ENCODE measurements at places on chromosomes 5 and 9.

- no peak for DNase-seq
Measured at GRCh38 chr5:141351591-141351990, 1.7 kb downstream of the PCDHGB1 start.

DNA sequence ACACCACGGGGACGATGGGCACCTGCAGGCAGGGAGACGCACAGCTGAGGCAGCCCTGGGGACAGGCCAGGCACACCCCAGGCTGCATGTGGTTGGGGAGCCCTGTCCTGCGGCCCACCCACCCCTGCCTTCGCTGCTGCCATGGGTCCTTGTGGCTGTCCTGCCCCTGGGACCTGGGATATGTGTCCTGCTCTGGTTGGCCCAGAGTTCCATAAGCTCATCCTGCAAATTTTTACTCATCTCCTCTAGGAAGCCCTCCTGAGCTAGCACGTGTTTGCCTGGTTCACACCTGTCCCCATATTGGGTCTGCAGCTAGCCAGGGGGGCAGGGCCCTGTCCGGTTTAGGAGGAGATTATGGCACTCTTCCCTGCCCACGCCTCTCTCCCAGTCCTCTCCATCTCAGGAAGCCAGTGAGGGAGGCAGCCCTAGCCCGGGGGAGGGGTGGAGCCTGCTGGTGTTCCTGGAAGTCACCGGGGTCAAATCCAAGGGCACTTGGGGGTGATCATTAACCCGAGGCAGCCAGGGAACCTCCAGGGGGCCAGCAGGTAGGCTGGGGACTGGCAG lies 12.2 kb downstream of the EGFL7 start:
- DNase-seq, result no peak

GRCh38 chr9:131567910-131568309 lies 22.6 kb downstream of the PRRT1B start:
- no peak for DNase-seq

GRCh38 chr9:96232539-96233241 lies 69.3 kb downstream of the HSD17B3 start:
- DNase-seq, result peak; percentile 32

DNA sequence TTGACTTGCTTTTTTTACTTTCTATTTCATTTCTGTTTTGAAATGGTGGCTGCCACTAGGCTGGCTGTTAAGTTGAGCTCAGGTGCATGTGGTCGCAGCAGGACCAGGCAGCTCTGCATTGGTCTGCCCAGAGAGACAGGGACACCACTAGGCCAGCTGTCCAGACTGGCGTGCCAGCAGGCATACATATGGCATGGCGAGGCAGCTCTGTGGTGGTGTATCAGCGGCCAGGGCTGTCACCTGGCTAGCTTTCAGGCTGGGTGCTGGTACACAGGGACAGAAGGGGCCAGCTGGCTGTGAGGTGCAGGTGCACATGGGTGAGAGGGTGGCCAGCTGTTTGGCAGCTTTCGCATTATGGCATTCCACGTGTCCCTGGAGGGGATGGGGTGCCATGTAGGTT lies 654.0 kb upstream of the ACO1 start:
- DNase-seq, result no peak

DNA sequence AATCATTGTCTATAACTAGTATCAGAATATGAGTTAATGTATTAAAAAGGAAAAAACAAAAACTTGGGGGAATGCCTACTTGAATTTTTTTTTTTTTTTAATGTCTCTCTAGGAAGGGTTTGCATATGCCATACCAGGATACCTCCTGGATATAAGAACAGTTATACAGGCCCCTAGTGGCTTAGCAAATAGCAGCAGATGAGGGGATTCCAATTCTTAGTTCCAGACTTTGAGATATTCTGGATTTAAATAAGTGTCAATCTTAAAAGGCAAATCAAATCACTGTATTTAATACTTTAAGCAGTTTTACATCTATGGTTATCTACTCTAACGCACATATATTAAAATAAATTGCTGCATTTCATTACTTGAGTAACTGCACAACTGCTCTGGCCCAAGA lies 1055.5 kb upstream of the DMAC1 start:
- DNase-seq, result no peak

DNA sequence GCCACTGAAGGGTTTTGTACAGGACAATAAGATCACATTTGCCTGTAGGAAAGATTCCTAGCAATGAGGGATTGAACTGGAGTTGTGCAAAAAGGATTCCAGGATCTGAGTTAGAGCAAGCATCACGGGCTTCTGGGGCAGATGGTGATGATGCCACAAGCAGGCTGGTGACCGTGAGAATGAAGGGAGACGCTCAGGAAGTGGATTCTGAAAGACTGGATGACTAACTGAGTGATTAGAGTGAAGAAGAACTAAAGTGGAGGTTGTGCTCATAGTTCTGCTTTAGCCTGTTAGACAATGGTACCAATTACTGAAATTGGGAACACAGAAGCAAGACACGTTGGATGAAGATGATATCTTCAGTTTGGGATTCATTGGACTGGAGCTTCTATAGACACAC lies 168.2 kb downstream of the CD180 start:
- DNase-seq, result no peak

DNA sequence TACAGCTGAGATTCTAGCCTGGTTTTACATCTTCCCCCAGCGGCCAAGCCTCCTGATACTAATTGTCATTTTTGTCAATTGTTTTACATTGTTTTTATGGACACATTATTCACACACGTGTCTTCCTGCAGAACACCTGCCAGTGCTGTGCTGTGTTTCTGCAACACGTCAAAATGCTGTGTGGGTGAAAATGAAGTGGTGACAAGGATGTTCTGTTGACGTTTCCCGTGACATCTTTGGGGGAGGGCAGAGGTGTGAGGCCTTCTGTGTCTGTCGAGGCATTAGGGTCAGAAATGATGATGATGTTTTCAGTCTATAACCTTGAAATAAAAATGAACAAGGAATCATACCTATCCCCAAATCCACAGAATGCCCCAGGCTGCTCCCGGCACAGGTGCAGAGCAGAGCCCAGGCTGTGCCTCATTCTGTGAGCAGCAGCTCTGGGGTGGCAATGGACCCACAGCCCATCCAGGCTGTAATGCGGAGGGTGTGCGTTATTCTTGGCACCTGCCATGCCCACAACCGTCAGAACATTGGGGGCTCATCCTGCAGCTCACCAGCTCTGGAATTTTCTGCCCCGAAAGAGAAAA lies 23.6 kb upstream of the CEP72 start:
- no peak for DNase-seq

DNA sequence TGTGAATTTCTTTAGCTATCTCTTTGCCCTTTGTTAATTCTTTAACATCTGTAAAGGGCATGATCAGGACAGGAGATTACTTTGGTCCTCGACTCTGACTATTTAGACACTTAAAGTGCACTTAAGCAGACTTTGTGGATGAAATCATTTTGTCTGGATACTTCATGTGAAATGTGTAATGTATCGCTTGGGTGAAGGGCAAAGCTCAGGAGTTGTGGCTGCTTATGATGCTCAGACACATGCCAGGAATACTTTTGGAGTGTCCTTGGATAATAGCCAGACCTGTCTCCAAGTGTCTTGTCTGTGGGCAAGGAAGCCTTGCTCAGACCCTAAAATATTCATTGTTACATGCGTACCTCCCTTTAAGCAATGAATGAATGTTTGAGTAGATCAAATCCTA lies 87.8 kb downstream of the RAI14 start:
- no peak for DNase-seq

DNA sequence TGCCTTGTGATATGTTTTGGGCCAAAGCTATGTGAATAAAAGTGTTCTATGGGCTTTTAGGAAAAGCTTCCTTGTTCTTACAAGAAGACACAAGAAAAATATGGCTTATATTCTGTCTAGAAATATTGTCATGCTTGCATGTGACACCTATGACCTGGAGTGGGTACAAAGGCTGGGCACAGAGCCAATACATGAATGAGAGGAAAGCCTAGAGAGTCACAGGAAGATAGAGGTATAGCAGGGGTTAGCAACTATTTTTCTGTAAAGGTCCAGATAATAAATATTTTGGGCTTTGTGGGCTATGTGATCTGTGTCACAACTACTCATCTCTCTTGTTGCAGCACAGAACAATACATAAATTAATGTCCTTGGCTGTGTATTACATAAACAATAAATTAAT lies 196.6 kb upstream of the CD180 start:
- no peak for DNase-seq

DNA sequence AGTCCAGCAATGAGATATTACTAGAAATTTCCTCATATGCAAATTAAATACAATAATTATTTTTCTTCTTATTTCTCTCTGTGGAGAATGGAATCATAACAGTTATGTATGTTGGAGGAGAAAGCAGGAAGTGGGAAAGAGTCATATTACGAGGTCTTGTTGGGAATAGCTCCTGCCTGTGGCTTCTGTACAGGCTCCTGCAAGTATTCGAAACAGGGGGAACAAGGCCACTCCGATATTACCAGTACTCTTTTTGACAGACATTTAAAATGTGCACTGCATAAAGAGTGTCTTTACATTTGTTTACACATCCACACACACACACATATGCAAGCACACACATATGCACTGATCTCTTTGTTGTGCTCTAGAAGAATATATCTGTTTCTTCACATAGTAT lies 812.0 kb upstream of the ZNF608 start:
- DNase-seq, result no peak

DNA sequence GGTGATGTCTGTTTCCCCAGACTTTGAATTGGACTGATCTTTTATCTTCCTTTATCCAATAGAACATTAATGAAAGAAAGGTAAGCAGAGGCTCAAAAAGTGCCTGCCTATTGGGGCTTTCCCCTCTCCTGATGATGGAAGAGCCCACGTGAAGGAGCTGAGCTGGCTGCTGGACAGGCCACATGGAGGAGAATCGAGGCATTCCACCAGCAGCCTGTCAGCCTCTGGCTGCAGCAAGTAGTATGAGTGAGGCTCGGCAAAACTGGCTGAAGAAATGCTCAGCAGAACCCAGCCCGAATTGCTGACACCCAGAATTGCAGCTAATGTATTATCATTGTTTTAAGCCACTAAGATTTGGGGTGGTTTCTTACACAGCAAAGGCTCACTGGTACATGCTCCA lies 66.5 kb upstream of the STC2 start:
- DNase-seq, result no peak

DNA sequence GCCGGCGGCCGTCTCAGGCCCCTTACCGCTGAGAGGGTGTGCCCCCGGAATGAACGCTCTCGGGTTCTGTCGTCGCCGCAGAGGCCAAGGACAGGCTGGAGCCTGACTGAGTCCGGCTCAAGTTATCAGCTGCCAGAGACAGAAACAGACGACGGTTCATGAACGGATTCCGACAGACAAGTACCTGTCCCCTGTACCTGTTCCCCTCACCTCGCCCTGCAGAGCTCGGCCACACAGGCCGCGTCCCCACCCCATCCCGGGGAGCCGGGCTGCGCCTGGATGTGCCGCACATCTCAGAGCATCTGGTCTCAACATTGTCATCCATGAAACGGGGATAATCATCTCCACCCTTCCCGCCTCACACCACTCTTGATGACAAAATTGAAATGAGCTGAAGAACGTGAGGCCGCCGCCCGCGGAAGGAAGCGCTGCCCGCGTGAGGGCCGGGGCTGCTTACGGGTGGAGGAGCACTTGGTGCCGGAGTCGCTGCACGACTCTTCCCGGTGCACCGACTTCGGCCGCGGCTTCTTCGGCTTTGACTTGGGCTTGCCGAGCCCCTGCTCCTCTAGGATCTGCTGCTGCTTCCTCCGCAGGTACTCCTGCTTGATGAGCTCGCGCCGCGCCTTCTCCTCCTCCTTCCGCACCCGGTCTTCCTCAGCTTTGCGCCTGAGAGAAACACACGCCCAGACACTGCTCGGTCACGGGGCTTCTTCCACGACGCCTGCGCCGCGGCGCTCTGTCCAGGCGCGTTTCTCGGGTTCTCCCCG lies 89.2 kb downstream of the CAMSAP1 start:
- DNase-seq, result no peak

GRCh38 chr5:158777647-158778350 lies 321.9 kb downstream of the EBF1 start:
- no peak for DNase-seq

GRCh38 chr5:61386045-61386800 lies 54.2 kb downstream of the ZSWIM6 start:
- DNase-seq, result no peak

DNA sequence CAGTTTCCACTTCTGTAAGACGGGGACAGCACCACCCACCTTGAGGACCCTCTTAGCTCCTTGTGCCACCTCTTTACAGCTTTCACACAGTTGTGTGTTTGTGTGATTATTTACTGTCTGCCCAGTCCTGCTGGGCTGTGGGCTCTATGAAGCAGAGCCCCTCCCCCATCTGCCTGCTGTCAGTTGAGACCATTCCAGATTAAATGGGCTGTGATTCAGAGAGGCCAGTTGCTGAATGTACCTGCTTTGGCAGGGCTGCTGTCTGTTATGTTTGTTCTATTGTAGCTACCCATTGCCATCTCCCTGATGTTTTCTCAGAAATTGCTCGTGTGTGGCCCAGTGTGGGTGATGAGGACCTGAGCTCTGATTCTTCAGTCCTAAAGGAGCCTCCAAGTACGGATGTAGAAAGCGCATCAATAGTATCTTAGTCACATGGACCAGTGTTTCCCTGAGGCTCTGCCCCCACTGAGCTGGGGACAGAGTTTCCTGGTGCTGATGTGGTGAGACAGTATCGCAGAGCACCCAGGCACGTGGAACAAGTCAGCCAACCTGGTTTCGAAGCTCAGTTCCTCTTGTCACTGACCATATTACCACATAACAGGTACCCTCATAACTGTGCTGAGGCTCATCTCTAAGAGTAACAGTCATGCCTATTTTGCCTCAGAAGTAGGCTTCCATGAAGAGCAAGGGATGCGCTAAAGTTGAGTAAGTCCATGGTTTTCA lies 3.7 kb downstream of the ANGPTL2 start:
- no peak for DNase-seq

- DNase-seq, result no peak
Measured at GRCh38 chr5:44048276-44048984, 340.8 kb downstream of the FGF10 start.

DNA sequence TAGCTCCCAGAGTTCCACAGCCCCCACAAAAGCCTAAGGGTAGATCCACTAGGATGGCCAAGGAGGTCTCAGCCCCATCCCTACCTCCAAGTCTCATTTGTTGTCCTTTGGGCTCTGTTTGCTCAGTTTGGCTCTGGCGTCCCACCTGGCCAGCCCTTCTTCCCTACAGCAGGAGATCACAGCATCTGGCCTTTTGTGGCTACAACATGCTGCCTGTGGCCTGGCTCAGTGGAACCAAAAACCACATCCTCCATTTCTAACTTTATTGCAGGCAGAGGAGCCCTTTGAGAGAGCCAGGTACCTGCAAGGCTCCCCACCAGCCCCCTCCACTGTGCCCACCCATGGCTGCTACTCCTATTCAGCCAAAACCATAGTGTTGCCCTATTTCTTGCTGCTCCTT lies 11.4 kb downstream of the JADE2 start:
- no peak for DNase-seq

DNA sequence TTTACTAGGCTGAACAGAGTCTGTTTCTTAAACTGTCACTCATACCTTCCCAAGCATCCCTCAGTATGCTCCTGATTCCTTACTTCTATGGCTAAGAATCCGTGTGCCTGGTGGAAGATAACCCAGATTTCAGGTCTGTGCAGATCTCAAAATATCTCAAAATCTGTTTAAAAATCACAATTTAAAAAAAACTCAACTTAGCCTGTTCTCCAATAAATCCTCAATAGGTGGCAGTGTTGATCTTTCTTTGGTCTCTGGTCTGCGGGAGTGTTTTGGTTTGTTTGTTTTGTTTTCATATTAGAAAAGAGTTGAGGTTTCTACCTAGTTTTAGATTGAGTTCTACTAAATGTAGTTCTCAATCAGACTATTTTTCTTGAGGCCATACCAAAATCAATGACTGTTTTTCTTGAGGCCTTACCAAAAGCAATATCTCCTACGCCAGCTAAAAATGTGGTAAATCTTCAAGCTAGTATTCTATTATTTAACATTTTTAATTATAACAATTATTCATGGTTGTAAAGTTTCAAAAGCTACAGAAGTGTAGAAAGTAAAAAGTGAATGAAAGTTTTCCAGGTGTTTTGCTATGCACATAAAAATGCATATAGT lies 57.9 kb downstream of the TGFBR1 start:
- no peak for DNase-seq
